ENCODE measurements at places on chromosomes 5 and 9. TPM values are rescaled to one million over a fixed set of nuclear protein-coding genes. Genes with fewer than 3 reads are reported as not detected.

Gene LRRC14B
- not detected for total RNA-seq

Gene HBEGF
- total RNA-seq = 148 TPM

Gene ROR2
- total RNA-seq = 8.7 TPM

Gene SOHLH1
- total RNA-seq = not detected

Gene ANKRD31
- total RNA-seq = 0.33 TPM

Gene NMUR2
- total RNA-seq = not detected

Gene SLC9A3
- total RNA-seq = 1.3 TPM

Gene WDR38
- not detected for total RNA-seq

Gene CTSV
- total RNA-seq = 22.2 TPM

Gene DOCK8
- 4.0 TPM for total RNA-seq

Gene DMAC1
- total RNA-seq = 10.0 TPM

Gene ZFP2
- total RNA-seq = not detected

Gene PCDHA11
- 2.0 TPM for total RNA-seq

Gene COL15A1
- total RNA-seq = 0.50 TPM

Gene SPINK6
- total RNA-seq = 10.8 TPM

Gene C5orf58
- total RNA-seq = not detected

Gene TMC1
- not detected for total RNA-seq

Gene ANKRD34B
- not detected for total RNA-seq
